ENCODE measurements at places on chromosomes 16 and 17. TPM values are rescaled to one million over a fixed set of nuclear protein-coding genes. Genes with fewer than 3 reads are reported as not detected.

Gene PPP1R27
- total RNA-seq = not detected

Gene RDM1
- 0.47 TPM for total RNA-seq

Gene OR2C1
- not detected for total RNA-seq

Gene GSDMA
- not detected for total RNA-seq

Gene PPM1E
- total RNA-seq = 0.14 TPM

Gene TBX6
- total RNA-seq = 0.17 TPM

Gene RRAD
- 0.84 TPM for total RNA-seq

Gene SYNRG
- 23.7 TPM for total RNA-seq

Gene OSGIN1
- total RNA-seq = 0.68 TPM

Gene MYO1D
- 64.4 TPM for total RNA-seq

Gene MYH1
- not detected for total RNA-seq

Gene HOXB4
- 3.2 TPM for total RNA-seq

Gene EXOC3L1
- total RNA-seq = 45.8 TPM

Gene ZSCAN10
- not detected for total RNA-seq

Gene RAMP2
- total RNA-seq = 13.1 TPM

Gene ARL5C
- total RNA-seq = not detected

Gene TNFSF13
- total RNA-seq = 0.88 TPM

Gene NT5C
- total RNA-seq = 48.8 TPM

Gene MYH10
- 227 TPM for total RNA-seq

Gene ABCC6
- 0.47 TPM for total RNA-seq

Gene HS3ST3B1
- total RNA-seq = 1.4 TPM

Gene SPNS3
- 0.34 TPM for total RNA-seq

Gene DNAAF8
- 0.70 TPM for total RNA-seq

Gene CDH3
- 0.19 TPM for total RNA-seq

Gene NUDT21
- 147 TPM for total RNA-seq

Gene PRSS36
- 0.51 TPM for total RNA-seq

Gene AANAT
- total RNA-seq = not detected

Gene HES7
- 0.09 TPM for total RNA-seq

Gene C17orf78
- total RNA-seq = not detected

Gene PRSS8
- not detected for total RNA-seq

Gene NPW
- total RNA-seq = 0.17 TPM

Gene IGFBP4
- total RNA-seq = 375 TPM

Gene RSL1D1
- 75.7 TPM for total RNA-seq

Gene CCL16
- 0.68 TPM for total RNA-seq

Gene ZDHHC1
- 3.7 TPM for total RNA-seq

Gene KRT23
- total RNA-seq = 0.47 TPM

Gene EFNB3
- total RNA-seq = 0.14 TPM

Gene KRT36
- total RNA-seq = 0.14 TPM

Gene SEPTIN12
- not detected for total RNA-seq

Gene MVD
- 119 TPM for total RNA-seq

Gene TMC8
- 0.34 TPM for total RNA-seq

Gene ZNF597
- 2.4 TPM for total RNA-seq

Gene RPA1
- total RNA-seq = 21.3 TPM

Gene TMIGD1
- not detected for total RNA-seq

Measured in dermis blood vessel endothelial cell (primary cell).